ENCODE measurements at places on chromosomes 1 and 21. TPM values are rescaled to one million over a fixed set of nuclear protein-coding genes. Genes with fewer than 3 reads are reported as not detected.
A peak's percentile ranks its signal among the peaks of the same experiment; 100 is the strongest.

The FBLIM1 gene
- 27.0 TPM for polyA plus RNA-seq

The LCE3E gene
- polyA plus RNA-seq, result not detected

The CEP350 gene
- polyA plus RNA-seq, result 3.7 TPM

- no peak overlapping the region for H3K27ac ChIP-seq
- DNase-seq, result no peak
- H3K4me3 ChIP-seq, result no peak overlapping the region
- no peaks in the 10 kb centered on the region for H3K36me3 ChIP-seq
Observed at GRCh38 chr1:161168906-161169305, 2.7 kb downstream of the PPOX start.

GRCh38 chr1:164586591-164586990 is 27.6 kb downstream of the PBX1 start:
- DNase-seq, result no peak
- H3K4me1 ChIP-seq, result peaks cover 68% of the 10 kb centered on the region
- no peaks in the 10 kb centered on the region for H3K36me3 ChIP-seq
- no peaks in the 10 kb centered on the region for H3K27me3 ChIP-seq

- H3K36me3 ChIP-seq, result no peaks in the 10 kb centered on the region
- no peak overlapping the region for H3K27ac ChIP-seq
- H3K27me3 ChIP-seq, result no peaks in the 10 kb centered on the region
- H3K4me1 ChIP-seq, result peaks cover 9% of the 10 kb centered on the region
Observed at GRCh38 chr1:94385308-94385929, 32.8 kb upstream of the ABCD3 start.

- no peaks in the 10 kb centered on the region for H3K36me3 ChIP-seq
- DNase-seq, result no peak
- no peak overlapping the region for H3K27ac ChIP-seq
- no peaks in the 10 kb centered on the region for H3K27me3 ChIP-seq
- no peaks in the 10 kb centered on the region for H3K4me1 ChIP-seq
- no peak overlapping the region for H3K4me3 ChIP-seq
Observed at GRCh38 chr1:192906334-192906733, 97.5 kb downstream of the RGS2 start.

DNA sequence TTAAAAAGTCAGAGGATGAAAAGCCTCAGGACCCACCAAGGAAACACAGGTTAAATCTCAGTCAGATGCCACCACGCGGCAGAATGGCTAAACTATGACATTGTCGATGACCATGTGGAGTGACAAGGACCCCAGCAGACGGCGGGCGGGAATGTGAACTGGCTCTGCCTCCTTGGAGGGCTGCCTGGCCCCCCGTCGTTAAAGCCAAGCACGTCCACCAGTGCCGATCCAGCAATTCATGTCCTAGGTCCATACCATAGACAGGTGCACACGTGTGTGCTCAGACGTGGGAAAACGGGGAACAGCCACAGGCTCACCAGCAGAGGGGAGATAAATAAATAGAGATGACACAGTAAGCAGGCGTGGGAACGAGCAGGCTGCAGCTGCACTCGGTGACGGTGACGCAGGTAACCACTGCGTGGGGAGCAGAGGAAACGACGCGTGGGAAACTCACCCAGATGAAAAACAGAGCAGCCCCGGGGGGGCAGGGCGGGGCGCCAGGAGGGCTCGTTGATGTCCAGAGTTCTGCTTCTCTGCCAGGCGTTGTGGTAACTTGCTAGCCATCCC is 28.3 kb upstream of the PCBP3 start:
- peaks cover 3% of the 10 kb centered on the region for H3K4me1 ChIP-seq
- H3K27me3 ChIP-seq, result peaks cover 16% of the 10 kb centered on the region
- H3K4me3 ChIP-seq, result no peak overlapping the region
- H3K27ac ChIP-seq, result no peak overlapping the region
- DNase-seq, result no peak
- H3K36me3 ChIP-seq, result no peaks in the 10 kb centered on the region

DNA sequence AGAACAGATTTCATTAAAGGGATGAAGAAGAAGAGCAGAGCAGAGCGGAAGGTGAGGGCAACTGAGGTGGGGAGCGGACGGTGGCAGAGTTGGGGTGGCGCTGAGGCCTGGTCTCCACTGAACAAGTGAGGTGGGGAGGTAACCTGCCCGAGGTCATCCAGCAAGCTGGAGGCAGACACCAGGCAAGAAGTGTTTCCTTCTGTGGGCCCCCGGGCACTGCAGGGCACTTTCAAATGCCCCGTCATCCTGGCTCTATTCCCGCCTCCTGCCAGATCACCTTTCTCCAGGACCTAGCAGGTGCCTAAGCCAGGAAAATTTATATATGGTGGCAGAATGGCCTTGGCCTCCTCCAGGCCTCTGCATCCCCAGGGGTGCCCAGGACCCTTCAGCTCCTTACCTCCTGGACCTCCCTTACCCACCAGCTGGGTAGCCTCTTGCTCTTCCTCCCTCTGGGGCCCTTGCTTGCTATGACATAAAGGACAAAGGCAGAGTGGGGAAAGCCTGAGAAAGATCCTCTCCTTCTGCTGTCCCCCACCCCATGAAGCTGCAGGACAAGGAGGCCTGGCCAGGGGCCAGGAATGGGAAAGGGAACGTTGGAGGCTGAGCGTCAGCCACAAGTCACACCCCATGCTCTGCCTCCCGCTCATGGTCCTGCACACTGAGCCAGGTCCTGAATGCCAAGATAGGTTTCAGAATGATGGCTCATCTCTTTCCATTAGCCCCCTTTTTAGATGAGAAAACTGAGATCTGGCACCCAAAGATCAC is 29.0 kb downstream of the VWA5B1 start:
- H3K27ac ChIP-seq, result no peak overlapping the region
- H3K4me1 ChIP-seq, result peaks cover 7% of the 10 kb centered on the region
- no peak for DNase-seq
- no peaks in the 10 kb centered on the region for H3K36me3 ChIP-seq

- no peaks in the 10 kb centered on the region for H3K27me3 ChIP-seq
- H3K4me3 ChIP-seq, result peak overlapping the region; percentile 83
- H3K36me3 ChIP-seq, result no peaks in the 10 kb centered on the region
- H3K27ac ChIP-seq, result peak overlapping the region; percentile 95
- DNase-seq, result no peak
Observed at GRCh38 chr1:37515185-37516034, 844 bp upstream of the MEAF6 start.

DNA sequence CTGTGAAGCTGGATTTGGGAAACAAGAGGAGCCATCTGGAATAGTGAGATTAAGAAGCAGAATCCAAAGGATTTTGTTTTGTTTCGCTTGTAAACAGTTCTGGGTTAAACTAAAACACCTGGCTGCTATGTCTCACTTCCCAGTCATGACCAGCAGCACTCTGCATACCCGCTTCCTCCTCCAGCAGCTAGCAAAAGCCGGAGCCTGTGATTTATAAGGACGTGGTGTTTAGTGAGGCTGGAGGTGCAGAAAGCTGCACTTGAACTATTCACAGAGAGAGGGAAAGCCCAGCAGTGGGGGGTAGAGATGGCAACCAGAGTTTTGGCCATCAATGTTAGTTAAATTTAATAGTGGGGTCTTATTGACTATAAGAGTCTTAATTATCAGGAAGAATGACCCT is 240.2 kb downstream of the AJAP1 start:
- no peak for DNase-seq
- no peak overlapping the region for H3K4me3 ChIP-seq
- H3K27ac ChIP-seq, result no peak overlapping the region
- H3K36me3 ChIP-seq, result no peaks in the 10 kb centered on the region

DNA sequence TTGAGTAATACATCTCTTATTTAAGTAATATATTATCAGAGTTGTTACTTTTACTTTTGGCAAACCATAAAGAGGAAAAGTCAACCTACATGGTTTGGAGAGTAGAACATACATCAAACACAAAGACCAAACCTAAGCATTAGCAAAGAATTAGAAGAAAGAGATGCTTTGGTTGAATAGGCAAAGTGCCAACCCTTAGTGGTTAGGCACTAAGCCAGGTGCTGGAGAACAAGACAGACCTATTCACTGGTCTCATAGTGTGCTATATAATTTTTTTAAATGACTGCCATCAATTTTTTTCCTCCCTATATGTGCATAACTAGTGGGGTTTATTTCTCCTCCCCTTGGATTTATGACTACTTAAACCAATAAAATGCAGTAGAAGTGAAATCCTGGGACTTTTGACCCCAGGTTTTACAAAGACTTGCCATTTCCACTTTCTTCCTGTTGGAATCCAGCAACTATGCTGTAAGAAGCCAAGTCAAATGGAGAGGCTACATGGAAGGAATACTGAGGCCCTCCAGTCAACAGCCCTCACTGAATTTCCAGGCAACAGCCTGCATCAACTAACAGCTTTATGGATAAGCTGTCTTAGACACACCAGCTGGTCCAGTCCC is 69.8 kb upstream of the HAO2 start:
- no peak overlapping the region for H3K27ac ChIP-seq
- no peaks in the 10 kb centered on the region for H3K36me3 ChIP-seq
- no peak overlapping the region for H3K4me3 ChIP-seq
- H3K27me3 ChIP-seq, result no peaks in the 10 kb centered on the region
- no peak for DNase-seq

DNA sequence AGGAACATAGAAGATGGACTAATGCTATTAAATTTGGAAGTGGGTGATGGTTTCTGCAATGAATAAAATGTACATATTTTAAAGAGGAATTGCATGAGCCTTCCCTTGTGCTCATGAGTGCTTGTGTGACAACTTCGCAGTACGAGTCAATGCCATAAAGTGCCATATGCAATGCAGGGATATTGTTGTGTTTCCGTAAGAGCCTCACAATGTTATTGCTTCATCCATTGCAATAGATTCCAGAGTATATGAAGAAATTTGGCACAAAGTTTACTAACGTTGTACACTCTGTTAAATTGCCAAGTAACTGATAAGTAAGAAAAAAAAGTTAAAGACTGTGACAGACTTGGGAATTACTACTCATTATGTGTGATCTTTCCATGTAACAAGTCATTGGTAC is 22.3 kb downstream of the BTG3 start:
- no peak overlapping the region for H3K4me3 ChIP-seq
- H3K27ac ChIP-seq, result no peak overlapping the region
- peaks cover 30% of the 10 kb centered on the region for H3K36me3 ChIP-seq
- no peaks in the 10 kb centered on the region for H3K27me3 ChIP-seq
- no peak for DNase-seq

DNA sequence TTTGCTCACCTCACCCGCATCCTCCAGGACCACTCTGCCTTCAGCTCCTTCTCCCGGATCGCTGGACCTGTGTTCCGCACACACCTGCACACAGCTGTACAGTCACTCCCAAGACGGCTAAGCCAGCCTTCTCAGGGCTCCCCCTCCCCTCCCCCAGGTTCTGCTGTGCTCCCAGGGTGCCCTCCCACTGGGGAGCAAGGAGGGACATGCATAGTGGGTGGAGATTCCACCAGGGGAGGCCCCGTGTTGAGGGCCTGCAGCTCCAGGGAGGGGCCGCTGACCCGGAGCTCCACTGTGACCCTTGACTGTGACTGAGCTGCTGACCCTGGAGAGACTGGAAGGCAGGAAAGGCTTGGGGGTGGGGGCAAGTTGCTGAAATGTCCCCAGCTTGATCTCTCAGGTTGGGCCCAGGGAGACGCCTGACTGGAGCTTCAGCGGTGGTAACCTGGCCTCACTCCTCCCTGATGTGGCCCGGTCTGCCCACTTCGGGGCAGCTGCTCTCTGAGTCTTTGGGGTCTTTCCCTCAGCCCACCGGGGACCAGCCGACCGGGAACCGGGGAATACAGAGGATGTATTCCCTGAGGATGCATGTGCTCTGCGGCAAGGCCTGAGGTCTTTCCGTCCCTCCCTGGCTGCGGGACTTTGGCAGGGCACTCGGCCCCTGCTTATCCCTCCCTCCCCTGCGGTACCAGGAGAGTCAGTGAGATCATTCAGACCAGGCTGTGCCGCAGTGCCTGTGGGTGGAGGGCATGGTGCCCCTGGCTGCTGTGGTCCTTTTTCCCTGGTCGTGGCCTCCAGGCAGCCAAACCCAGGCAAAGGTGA is 28.6 kb upstream of the PLCH2 start:
- H3K4me1 ChIP-seq, result no peaks in the 10 kb centered on the region
- no peaks in the 10 kb centered on the region for H3K36me3 ChIP-seq
- no peak for DNase-seq
- H3K4me3 ChIP-seq, result no peak overlapping the region

DNA sequence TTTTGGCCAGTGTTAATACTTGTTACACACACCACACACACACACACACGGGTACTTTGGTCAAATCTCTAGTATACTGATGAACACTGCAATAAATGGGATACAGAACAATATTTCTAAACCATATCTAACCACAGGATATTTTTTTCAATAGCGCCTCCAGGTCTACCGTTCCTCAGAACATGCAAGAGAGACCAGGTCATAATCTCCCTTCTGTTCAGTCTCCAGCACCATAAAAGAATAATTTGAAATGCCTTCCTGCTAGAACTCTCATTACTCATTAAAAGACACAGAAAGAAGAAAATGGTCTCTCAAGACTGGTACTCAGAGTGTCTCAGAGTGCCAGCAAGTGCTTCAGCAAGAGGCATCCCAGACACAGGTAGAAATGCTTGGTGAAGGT is 11.5 kb upstream of the SLC44A3 start:
- no peaks in the 10 kb centered on the region for H3K27me3 ChIP-seq
- H3K4me1 ChIP-seq, result peaks cover 9% of the 10 kb centered on the region
- no peak overlapping the region for H3K27ac ChIP-seq
- H3K36me3 ChIP-seq, result no peaks in the 10 kb centered on the region
- no peak for DNase-seq
- no peak overlapping the region for H3K4me3 ChIP-seq

DNA sequence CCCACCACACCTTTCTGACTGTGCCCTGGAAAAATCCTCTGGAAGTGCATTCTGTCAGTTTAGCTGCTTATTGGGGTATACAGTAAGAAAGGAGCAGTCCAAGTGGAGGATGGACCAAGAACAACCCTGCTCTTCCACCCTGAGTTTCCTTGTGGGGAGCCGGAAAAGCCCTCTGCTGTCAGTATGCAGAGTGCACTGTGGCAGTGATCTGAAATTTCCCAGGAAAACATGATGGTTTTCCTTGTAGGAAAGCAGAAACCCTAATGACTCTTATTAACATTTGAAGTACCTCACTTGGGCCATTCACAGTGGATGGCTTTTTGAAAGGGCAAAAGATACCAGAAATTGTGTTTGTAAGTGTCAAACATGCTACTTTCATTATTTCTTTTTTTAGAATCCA is 20.5 kb downstream of the ELAVL4 start:
- peaks cover 5% of the 10 kb centered on the region for H3K27me3 ChIP-seq
- no peak overlapping the region for H3K27ac ChIP-seq
- H3K4me3 ChIP-seq, result no peak overlapping the region

DNA sequence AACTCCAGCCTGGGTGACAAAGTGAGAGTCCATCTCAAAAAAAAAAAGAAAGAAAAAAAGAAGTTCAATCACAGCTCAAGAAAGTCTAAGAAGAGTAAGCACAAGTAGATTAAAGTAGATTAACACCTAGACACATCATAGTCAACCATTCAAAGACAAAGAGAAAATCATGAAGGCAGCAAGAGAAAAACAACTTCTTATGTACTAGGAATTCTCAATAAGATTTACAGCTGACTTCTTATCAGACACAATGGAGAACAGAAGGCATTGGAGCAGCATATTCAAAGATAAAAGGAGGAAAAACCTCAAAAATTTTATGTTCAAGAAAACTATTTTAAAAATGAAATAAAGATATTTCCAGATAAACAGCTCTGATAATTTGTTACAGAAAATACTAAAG is 147.3 kb downstream of the LBR start:
- no peaks in the 10 kb centered on the region for H3K27me3 ChIP-seq
- no peaks in the 10 kb centered on the region for H3K36me3 ChIP-seq
- no peak overlapping the region for H3K4me3 ChIP-seq
- H3K27ac ChIP-seq, result no peak overlapping the region

GRCh38 chr1:87572891-87573290 is 244.2 kb downstream of the LMO4 start:
- H3K4me1 ChIP-seq, result no peaks in the 10 kb centered on the region
- no peak overlapping the region for H3K27ac ChIP-seq
- no peaks in the 10 kb centered on the region for H3K36me3 ChIP-seq
- no peak for DNase-seq
- no peak overlapping the region for H3K4me3 ChIP-seq
